ENCODE measurements at places on chromosomes 16 and 17.

DNA sequence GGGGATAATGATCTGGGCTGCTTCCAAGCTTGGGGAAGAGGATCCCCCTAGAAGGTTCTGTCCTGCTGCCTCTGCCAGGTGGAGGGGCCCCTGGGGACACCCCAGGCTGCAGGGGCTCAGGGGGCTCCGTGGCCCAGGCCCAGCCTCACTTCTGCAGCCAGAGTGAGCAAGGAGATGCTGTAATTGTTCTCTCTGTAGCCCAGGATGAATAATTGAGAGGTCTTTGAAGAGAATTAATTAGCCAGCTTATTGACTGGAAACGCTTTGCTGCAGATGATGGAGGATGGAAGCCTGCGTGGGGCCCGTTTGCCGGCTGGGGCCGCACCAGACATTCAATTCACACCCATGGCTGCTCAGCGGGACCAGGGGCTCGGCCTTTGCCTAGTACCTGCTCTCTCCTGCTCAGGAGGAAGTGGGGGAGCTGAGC lies 38.5 kb downstream of the TMEM235 start:
- DNase-seq = no peak

DNA sequence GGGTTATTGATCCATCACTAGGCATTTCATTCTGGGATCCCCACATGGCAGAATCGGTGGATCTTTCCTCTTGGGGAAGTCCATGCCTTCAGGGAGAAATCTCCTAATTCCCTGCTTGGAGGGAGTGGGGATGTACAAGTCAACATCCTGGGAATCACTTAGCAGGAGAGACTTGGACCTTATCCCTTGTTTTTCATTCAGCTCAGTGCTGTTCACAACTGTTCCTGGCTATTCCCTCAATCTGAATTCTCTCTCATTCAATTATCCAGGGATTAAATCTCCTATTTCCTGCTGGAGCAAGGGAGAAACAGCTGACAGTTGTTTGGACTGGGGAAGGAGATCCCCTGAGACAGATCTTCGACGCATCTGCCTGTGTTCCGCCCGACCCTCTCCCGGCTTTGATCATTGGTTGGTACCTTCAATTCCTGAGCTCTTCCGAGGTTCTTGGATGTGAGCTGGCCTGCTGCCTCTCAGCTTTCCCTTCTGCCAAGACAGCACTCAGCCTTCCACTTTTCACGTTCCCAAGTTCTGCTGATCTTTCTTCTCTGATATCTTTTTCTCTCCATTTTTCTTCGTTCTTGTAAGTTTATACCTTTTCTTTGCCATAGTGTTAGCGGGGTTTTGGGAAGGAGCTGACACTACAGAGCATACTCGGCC lies 115.4 kb upstream of the GNAO1 start:
- DNase-seq = no peak

DNA sequence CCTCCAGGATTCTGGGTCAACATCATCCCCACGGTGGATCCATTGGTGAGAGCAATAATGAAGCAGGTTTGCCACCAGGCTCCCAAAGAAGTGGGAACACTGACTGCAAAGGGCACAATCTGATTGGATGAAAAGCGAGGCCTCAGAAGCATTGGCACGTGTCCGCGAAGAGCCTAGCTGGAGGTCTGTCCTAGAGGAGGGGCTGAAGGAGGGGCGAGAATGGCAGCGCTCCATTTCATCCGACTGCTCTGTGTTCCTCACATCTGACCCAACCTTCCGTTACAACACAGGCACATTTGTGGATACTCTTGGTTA lies 79.9 kb downstream of the MRC2 start:
- no peak for DNase-seq

DNA sequence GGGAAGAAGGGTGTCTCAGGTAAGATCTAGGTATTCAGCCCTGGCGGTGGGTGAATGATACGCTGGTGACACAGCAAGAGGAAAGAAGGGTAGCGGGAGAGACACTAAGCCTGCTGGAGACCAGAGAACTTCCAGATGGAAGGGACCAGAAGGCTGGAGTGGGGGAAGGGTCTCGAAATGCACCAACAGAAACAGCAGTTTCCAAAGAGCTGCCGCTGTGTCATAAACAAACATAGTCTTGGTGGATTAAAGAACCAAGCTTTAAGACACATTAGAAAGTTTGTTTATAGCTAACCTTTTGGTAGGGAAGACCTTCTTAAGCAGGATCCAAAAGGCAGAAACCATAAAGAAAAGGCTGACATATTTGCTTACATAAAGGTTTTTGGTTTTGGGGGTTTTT lies 20.9 kb downstream of the TRPV3 start:
- DNase-seq = no peak

GRCh38 chr17:62720126-62720850 lies 87.8 kb downstream of the MARCHF10 start:
- no peak for DNase-seq

GRCh38 chr17:81489012-81489997 lies 23.3 kb downstream of the ACTG1 start:
- DNase-seq = no peak

DNA sequence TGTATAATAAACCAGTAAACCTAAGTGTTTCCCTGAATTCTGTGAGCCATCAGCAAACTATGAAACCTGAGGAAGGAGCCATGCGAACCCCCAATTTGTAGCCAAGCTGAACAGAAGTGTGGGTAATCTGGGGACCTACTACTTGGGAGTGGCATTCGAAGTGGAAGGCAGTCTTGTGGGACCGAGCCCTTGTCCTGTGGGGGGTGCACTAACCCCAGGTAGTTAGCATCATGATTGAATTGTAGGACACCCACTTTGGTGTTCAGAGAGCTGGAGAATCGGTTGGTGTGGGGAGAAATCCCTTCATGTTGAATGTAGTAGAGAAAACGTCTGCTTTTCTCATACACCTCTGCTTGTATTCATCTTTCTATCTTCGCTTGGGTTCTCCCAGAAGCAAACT lies 79.7 kb upstream of the CPHXL start:
- DNase-seq = no peak

DNA sequence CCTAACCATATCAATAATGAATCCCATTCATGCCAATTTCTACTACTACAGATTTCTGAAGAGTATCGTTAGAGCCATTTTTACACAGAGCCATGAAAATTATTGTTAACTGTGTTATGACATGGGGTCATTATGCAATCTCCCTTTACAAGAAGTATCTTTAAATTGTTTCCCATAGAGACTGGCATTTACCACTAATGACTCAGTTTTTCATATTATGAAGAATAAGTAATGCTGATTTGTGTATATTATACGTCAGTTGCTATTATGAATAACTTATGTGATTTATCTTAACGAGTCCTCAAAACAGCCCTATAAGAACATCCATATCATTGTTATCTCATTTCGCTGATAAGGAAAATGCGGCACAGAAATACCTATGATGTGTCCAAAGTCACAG lies 173.8 kb downstream of the KCNJ2 start:
- no peak for DNase-seq

DNA sequence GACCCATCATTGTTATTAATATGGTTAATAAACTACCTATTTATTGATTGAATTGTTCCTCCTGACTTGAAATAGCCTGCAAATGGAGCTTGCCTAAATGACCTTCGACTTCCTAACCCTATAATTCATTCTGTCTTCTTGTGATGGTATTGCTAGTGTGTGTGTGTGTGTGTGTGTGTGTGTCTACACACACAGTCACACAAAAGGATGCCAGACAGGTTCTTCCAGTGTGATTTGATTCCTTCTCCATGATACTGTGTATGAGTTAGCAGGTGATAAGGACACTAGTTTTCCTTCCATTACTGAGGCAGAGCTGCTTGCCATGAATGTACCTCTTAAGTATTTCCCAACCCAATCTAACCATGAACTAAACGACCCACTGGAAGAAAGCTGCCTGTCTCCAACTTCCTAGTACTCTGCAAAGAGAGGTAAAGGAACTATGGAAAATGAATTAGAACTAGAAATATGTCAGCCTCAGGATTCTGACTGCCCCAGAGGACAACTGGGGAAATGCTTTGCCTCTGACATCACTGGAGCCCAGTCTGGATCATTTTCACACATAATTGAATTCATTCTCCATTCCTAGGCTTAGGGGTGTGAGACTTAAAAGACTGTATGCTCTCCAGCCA lies 3.5 kb upstream of the CDC6 start:
- no peak for DNase-seq

DNA sequence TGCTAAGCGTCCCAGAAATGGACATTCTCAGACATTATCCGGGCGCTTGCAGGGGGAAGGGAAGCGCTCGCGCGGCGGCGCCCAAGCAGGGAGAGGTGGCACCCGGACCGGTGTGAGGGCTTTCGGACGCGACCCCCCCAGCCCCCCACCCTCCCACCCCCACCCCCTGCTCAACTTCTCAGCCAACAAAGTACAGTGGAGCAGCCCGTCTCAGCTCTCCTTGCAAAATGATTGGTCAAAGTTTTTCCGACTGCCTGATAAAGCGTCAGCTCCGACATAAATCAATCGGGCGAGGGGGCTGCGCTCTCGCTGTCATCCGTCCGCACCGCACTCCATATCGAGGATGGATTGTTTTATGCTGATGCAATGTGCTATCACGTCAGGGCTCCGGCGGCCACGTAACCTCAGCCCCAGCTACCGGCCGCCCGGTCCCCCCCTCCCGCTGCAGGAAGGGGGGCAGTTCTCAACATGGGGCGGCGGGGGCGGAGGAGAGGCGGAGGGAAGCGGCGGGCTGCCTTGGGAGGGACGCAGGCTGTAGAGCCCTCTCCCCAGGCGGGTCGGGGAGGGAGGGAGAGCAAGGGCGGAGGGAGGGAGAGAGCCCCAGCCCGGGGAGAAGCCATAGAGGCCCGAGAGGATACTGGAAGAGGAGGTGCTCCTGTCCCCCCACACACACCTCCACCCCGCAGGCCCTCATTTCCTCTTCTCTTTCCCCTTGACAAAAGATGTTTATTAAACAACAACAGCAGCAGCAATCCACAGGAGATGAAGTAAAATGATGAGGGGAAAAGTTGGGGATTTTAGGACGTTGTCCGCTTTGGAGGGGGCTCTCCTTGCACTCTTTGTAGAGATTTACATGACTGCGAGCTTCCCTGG lies at the start of gene HOXB9:
Gene HOXB9, minus strand, starts transcription at position 114 of the 873 bp plus-strand sequence. Its CDS starts 89 bp downstream, at position 25.
- no peak for DNase-seq

DNA sequence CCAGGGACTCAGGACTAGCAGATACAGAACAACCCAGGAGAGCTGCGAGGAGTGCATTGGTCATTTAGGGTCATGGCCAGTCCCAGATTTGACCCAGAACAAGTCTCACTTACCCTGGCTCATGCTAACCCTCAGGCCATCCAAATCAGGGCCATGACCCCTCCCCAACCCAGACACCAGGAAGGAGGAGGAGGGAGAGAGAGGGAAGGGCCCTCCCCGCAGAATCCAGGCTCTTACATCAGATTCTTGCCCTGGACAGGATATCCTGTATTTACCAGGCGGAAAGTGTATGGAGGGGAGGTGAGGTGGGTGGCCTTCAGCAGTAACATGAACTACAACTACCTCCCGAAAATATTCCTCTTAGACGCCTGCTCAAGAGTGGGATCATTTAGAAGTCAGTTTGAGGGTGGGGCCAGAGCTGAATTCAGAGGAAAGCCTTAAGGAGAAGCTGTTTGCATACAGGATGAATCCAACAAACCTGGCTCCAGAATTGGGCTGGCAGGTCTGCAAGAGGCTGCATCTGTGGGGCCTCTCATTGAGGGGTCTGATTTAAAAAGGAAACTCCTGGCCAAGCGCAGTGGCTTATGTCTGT lies 2.1 kb downstream of the VAT1 start:
- DNase-seq = no peak

DNA sequence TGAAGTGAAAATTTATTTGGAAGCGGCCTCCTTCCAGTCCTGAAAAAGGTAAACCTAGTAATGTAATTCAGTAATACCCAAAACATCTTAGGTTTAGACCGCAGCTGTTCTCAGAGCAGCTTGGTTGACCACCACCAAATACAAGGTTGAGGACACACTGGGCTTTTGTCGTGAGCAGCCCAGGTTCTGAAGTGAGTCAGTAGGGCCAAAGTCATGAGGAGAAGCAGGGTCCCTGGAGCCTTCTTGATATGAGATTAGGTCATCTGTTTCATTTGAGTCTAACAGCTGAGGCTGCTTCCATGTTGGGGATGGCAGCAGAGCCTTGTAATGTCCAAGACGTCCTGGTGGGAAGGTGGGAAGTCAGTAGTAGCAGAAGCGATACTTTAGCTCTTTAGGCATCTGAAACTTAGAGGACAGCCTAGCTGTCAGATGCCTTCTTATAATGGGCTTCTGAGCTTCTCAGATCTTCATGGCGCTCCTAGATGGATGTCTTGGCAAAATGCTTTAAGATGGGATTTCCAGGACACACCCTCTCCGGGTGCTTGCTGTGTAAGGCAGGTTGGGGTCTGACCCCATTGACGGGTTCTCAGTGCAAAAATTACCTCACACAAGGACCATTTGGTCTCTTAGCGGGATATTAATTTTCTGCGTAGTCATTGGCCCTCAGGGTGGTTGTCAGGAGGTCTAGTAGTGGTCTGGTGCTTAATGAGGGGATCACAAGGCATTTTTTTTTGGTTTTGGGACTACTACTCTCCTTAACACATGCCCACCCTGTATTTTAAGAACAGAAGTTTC lies 2.4 kb downstream of the ALKBH5 start:
- no peak for DNase-seq

- no peak for DNase-seq
Measured at GRCh38 chr16:879461-879861, 78.9 kb upstream of the GNG13 start.

- no peak for DNase-seq
Measured at GRCh38 chr17:4666296-4666695, 24.8 kb upstream of the ALOX15 start.

- DNase-seq = no peak
Measured at GRCh38 chr17:83083368-83084201, 4.2 kb downstream of the METRNL start.

- peak; percentile 39 for DNase-seq
Measured at GRCh38 chr17:42548070-42548837, 4.5 kb upstream of the HSD17B1 start.

GRCh38 chr16:29028457-29029167 lies 43.8 kb downstream of the LAT start:
- no peak for DNase-seq

- DNase-seq = no peak
Measured at GRCh38 chr17:41024697-41025096, 2.3 kb downstream of the KRTAP1-5 start.

DNA sequence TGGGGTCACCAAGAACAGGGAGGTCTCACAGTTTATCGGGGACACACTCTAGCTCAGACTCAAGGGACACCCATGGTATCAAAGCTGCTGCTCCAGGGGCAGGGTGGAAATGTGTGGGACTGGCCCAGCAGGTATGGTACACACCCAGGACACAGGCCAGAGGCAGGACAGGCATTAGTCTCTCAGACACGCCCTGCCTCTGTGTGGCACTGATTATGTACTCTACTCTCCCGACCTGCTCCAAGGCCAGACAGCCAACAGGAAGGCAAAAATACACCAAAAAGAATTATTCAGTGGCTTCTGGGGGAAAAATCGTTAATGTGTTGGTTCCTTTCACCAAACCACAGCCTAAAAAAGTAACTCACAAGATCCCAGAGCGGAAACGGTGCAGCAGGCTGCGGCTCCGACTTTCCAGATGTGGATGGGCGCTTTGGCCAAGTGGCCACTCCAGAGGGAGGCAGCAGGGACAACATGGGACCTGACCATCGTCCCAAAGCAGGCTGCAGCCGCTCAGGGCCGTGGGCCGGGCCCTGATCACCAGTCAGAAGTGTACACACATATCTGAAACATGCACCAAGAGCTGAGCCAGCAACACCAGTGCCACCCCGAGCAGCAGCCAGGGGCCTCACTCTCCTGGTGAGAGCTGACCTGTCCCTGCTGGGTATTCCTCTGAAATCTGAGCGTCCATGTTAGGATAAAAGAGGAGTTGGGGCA lies 1.0 kb upstream of the SIRT7 start:
- DNase-seq = no peak

All from NCI-H1048 (cell line).